ENCODE measurements at places on chromosomes 5 and 9.

GRCh38 chr9:126722252-126722921 lies 82.5 kb upstream of the ZBTB43 start:
- DNase-seq: peak; percentile 42

- no peak for DNase-seq
These were observed 240.1 kb upstream of the GRAMD2B start for GRCh38 chr5:126182971-126183695.

DNA sequence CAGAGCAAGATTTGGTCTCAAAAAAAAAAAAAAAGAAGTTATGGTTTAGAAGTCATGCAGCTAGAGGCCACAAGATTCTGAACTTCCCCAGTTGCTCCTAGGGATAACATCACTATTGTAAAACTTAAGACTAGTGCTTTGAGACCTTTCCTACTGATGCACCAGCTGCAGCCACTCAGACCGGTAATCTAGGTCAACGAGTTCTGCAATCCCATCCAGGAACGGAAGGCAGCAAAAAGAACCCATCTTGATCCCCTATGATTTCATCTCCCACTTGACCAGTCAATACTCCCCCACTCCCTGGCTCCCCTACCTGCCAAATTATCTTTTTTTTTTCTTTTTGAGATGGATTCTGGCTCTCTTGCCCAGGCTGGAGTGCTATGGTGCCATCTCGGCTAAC lies 46.9 kb upstream of the TTC39B start:
- no peak for DNase-seq

GRCh38 chr5:172856336-172856735 lies 22.3 kb downstream of the ERGIC1 start:
- DNase-seq: no peak

DNA sequence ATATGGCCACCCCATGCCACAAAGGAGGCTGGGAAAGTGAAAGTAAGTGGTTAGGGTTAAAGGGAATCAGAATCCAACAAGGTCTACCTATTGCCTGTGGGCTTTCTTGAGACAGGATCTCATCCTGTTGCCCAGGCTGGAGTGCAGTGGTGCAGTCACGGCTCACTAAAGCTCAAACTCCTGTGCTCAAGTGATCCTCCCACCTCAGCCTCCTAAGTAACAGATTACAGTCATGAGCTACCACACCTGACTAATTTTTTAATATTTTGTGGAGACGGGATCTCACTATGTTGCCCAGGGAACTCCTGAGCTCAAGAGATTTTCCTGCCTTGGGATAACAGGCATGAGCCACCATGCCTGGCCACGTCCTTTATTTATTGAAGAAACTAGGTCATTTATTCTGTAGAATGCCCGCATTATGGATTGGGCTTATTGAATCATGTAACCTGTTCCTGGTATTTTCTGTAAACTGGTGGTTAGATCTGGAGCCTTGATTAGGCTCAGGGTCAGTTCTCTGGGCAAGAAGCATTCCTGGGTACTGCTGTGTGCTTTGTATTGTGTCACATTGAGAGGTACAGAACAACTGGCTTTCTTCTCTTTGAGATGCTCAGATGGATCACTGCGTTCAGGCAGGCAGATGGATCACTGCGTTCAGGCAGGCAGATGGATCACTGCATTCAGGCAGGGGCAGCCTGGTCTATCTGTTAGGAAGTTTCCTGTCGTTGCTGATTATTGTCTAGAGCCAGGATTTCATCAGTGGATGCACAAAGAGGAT lies 41.6 kb downstream of the ERGIC1 start:
- DNase-seq: no peak

DNA sequence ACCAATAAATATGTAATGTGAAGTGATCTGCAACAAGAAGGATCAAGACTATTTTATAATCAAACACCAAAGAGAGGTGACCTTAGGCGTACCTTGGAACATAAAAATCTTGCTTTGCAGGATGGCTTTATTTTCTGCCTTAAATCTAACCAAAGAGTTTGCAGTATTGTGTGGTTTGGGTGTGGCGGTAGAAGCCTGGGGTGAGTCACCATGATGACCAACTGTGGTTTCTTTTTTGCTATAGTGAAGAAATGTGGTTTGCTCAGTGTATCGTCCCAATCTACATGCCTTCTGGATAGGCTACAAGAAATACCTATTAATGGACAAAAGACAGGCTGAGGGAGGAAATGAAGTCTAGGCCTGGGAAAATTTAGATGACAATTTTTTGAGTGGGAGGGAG lies 5.1 kb upstream of the CAST start:
- DNase-seq: no peak

DNA sequence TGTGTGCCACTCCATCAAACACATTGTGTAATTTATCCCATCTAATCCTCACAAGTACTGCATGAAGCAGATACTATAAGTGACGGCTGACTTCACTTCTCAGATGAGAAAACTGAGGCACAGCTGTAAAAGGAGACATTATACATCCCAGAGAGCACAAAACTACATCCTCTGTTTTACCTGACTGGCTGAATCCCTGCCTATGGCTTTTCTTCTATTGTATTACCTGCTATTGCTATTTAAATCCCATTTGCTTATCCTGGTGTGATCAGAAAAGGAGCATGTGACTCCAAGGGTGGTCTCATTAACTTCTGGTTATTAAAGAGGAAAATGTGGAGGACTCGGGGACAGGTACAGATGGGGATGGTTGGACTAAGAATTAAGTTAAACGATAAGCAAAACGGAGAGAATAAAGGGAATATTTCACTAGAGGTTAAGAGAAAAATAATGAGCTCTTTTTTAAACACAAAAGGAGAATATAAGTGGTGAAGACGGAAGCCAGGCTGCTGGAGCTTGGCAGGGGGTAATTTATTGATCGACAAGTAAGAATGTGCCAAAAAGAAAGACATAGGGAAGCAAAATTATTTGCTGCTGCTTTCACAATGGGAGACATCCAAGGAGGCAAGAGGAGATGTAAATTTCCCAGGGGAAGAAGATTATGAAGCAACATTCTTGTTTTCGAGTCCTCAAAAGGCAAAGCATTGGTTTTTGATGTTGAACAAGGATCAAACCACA lies 155.7 kb upstream of the GPR151 start:
- DNase-seq: no peak

DNA sequence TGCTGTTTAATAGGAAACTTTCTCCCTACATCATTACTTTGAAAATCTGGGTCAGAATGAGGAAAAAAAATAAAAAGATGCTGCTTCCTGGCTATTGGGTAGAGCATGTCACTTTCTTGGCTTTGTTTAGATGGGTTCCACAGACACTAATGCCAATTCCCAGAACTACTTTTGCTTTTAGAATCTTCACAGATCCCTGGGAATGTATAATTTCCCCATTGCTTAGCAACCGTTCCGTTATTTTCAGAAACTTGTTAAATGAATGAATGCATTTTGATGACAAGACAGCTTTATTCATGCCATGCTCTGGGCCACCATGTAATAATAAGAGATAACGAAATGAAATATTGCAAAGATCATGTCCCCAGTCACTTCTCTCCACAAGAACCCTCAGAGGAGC lies 126.5 kb upstream of the TRPC7 start:
- no peak for DNase-seq

All from CMK (cell line).